ENCODE measurements at places on chromosomes 6 and 20. TPM values are rescaled to one million over a fixed set of nuclear protein-coding genes. Genes with fewer than 3 reads are reported as not detected.

XKR7 gene
- 0.05 TPM for total RNA-seq

MYLIP gene
- 18.1 TPM for total RNA-seq

C6orf132 gene
- 0.02 TPM for total RNA-seq

TRIM15 gene
- not detected for total RNA-seq

NMBR gene
- total RNA-seq: not detected

RIMS4 gene
- not detected for total RNA-seq

KIF25 gene
- total RNA-seq: not detected

BPI gene
- not detected for total RNA-seq

DNA sequence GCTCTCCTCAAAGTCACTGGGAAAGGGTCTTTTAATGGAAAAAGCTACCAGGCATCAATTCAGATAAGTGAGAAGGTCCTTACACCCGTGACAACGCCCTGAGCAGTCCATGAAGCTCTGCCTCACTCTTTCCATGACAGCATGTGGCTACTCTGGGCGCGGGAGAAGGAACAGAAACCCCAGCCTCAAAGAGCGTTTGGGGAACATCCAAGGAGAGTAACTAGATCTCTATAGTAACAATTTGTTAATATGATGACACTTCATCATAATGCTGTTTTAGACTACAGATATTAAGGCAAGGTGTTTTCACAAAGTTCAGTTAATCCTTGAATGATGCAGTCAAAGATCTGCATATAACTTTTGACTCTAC lies 55.2 kb downstream of the KIF6 start:
- H3K36me3 ChIP-seq: no peaks in the 10 kb centered on the region
- H3K27me3 ChIP-seq: peaks cover 10% of the 10 kb centered on the region
- H3K27ac ChIP-seq: no peak overlapping the region
- no peaks in the 10 kb centered on the region for H3K4me1 ChIP-seq

- H3K27me3 ChIP-seq: no peaks in the 10 kb centered on the region
- no peak overlapping the region for H3K4me3 ChIP-seq
- H3K36me3 ChIP-seq: no peaks in the 10 kb centered on the region
- no peaks in the 10 kb centered on the region for H3K4me1 ChIP-seq
- DNase-seq: no peak
These were observed 3.0 kb upstream of the GCM1 start for GRCh38 chr6:53151676-53152075.

GRCh38 chr6:54768494-54768893 lies 78.1 kb upstream of the FAM83B start:
- no peaks in the 10 kb centered on the region for H3K36me3 ChIP-seq
- no peak overlapping the region for H3K4me3 ChIP-seq
- no peak for DNase-seq
- no peak overlapping the region for H3K27ac ChIP-seq

DNA sequence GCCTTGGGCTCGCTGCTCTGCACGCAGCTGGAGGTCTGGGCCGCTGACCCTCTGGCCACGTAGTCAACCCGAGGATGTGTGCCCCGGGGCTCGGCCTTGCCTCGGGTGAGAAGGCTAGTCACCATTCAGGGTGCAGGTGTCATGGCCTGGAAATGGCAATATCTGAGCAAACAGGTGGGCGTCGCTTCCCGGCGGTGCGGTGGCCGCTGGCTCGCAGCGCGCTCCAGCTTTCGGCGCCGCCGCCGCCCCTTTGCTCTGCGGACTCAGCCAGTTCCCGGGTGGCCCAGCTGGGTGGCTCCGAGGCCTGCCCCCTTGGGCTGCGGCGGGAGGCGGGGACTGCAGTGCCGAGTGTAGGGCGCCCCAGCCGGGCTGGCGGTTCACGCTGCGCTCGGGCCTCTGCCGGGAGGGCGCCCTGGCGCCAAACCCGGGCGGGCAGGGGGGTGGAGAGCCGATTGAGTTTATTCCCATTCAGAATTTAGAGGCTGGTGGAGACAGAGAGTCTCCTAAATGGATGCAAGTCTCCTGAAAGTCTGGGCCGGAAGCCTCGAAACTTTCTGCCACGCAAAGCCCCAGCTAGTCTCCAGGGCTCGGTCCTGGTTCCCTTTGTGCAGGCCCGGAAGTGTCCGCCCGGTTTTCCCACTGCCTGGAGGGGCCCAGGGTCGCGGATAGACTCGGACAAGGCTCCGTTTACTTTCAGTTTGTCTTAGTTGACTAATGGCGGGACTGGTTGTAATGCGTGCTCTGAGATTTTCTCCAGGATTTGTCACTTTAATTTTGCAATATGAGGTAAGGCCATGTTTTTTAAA lies 11.3 kb upstream of the TFAP2A start:
- H3K27ac ChIP-seq: peak overlapping the region; percentile 19
- peak overlapping the region; percentile 53 for H3K4me3 ChIP-seq
- peaks cover 18% of the 10 kb centered on the region for H3K4me1 ChIP-seq
- H3K36me3 ChIP-seq: peaks cover 2% of the 10 kb centered on the region
- peaks cover 85% of the 10 kb centered on the region for H3K27me3 ChIP-seq
- DNase-seq: no peak

DNA sequence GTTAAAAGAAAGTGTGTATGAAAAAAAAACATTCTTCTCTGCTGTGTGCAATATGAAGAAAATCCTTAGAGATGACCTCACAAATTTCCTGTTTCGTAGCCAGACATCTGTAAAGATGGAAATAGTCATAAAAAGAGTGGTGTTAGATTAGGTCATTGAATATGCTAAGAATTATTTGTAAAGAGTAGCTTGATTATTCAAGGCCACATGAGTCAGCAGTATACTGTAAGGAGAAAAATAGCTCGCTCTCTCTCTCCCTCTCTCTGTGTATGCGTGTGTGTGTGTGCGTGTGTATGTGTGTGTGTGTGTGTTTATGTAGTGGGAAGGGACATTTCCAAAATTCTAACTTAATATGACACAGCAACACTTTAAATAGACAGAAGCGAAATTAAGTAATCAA lies 78.8 kb downstream of the PTCHD4 start:
- H3K4me3 ChIP-seq: no peak overlapping the region
- H3K27ac ChIP-seq: no peak overlapping the region
- peaks cover 2% of the 10 kb centered on the region for H3K27me3 ChIP-seq
- peaks cover 8% of the 10 kb centered on the region for H3K4me1 ChIP-seq

DNA sequence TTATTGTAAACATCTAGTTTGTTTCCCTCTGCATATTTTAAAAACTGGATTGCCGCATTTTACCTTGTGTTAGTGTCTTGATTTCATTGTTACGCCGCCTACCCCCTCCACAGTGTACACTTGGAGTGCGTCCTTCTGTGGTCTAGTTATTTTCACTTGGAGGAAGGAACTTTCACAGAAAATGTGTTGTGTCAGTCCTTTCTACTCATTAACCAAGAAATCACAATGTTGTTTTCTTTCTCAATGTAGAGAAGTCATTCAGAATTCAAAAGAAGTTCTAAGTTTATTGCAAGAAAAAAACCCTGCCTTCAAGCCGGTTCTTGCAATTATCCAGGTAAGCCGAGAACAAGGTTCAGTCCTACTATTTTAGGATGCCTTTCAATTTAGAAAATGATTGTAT lies 10.3 kb downstream of the MTHFD1L start:
- no peak overlapping the region for H3K4me3 ChIP-seq
- peaks cover 21% of the 10 kb centered on the region for H3K36me3 ChIP-seq
- H3K4me1 ChIP-seq: peaks cover 7% of the 10 kb centered on the region
- H3K27ac ChIP-seq: no peak overlapping the region

Data from activated CD4-positive, alpha-beta T cell treated with anti-CD3 and anti-CD28 coated beads, Interleukin-2, amount 10 ng/mL, durations not matched to agents 7 days and 5 days (primary cell).